ENCODE measurements at places on chromosomes 5 and 9.

DNA sequence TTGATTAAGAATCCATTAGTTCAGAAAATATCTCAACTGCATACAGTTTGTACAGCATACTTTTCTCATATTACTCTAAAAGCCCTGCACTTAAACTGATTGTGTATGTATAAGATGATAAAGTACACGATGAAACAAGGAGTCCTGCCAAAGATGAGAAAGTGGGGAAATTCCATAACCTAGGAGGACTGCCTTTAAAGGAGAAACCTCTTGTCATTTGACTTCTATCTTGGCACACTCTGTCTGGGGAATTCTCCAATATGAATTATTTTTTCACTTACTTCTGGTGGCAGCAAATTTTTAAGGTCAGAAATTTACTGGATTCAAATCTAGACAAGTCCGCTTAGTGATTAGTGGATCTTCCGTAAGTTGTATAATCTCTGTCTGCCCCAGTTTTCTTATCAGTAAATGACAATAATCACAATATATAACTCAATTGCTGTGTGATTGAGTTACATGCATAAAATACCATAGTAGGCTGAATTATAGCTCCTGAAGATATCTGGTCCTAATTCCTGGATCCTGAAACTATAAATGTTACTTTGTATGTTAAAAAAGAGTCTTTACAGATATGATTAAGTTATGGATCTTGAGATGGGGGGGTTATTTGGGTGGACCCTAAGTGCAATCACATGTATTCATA lies 17.0 kb upstream of the ISOC1 start:
- no peak for DNase-seq

DNA sequence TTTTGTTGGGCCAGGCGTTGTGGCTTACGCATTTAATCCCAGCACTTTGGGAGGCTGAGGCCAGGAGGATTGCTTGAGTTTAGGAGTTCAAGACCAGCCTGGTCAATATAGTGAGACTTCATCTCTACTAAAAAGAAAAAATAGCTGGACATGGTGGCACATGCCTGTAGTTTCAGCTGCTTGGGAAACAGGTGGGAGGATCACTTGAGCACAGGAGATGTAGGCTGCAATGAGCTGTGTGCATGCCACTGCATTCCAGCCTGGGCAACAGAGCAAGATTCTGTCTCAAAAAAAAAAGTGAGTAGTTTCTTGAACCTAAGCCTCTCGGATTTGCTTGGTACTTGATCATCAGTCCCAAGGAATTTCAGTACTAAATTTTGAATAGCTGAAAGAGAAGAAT lies 26.9 kb downstream of the G3BP1 start:
- no peak for DNase-seq

GRCh38 chr9:134959126-134959970 lies 41.6 kb upstream of the FCN1 start:
- no peak for DNase-seq

- no peak for DNase-seq
Observed at GRCh38 chr5:168177831-168178450, 113.5 kb upstream of the WWC1 start.

DNA sequence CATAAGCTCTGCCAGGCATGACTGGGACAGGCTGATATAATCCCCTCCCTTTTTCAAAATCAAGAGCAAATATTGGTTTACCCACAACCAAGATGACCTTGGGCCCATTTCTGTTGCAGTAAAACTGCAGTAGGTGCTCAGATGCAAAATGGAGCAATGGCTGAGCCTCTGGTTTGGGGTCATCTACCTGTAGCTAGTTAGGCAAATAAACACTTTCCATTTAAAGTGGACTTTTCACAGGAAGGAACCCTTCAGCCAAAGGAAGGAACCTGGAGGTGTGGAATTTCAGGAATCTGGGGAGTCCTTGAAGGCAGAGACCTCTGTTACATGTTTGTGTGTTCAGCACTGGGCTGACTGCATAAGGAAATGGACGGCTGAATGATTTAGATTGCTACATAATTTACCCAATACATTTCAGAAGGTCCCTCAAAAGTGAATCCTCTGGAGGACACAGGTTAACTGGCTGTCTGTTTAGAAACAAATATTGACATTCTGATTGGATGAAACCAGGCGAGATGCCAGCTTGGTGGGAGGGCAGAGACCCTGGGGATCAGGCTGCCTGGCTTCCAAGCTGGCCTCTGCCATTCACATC lies 170.1 kb upstream of the ZNF618 start:
- DNase-seq: no peak

- DNase-seq: no peak
Observed at GRCh38 chr5:54884195-54884536, 101.2 kb downstream of the ESM1 start.

DNA sequence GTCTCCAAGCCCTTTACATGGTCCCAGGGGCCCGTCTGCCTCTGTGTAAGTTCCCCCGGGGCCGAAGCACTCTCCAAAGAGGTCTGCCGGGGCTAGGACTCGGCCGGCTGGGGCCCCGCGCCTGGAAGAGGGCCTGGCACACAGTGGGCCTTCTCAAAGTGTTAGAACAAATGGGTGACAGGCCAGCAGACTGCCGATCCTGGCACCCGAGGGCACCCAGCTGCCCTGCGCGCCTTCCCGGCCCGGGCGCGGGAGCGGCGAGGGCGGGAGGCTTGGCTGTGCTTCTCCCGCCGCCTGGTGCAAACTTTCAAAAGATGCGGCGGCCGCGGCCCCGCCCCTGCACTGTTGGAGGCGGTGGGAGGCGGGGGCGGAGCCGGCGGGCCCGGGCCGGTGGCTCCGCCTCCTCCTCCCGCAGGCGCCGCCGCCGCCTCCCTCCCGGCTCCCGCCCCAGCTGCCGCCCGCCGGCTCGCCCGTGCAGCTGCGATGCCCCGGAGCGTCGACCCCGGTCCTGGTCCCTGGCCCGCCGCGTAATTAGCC lies at the start of gene NEURL1B:
TSS of gene NEURL1B (plus strand) at position 442 of the 537 bp plus-strand sequence. CDS start 144 bp downstream, outside the sequence.
- DNase-seq: peak; percentile 14

GRCh38 chr5:161305601-161306000 lies 240.9 kb downstream of the GABRB2 start:
- no peak for DNase-seq

- DNase-seq: peak; percentile 64
Observed at GRCh38 chr9:7570107-7570720, 229.4 kb downstream of the DMAC1 start.

DNA sequence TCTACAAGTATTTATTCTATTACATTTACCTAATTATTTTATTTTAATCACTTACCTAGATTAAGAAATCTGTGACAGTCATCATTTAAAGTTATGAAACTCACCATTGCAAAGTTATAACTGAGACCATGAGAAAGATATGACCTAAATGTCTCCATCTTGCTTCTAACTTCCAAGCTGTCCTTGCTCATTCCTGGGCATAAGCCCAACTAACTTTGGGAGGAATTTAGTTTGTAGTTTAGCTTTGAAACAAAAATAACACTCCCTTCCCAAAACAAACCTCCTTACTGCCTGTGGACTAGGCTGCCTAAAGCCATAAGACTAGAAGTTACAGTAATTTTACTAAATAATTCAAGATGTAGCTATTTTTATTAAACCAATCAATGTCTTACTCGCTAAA lies 195.6 kb upstream of the RAI14 start:
- DNase-seq: no peak

GRCh38 chr5:59007460-59008063 lies 424.7 kb downstream of the RAB3C start:
- peak; percentile 20 for DNase-seq

GRCh38 chr9:33164138-33164809 lies 2.9 kb downstream of the B4GALT1 start:
- peak; percentile 45 for DNase-seq

GRCh38 chr5:9834871-9835770 lies 205.0 kb upstream of the TAS2R1 start:
- DNase-seq: no peak

- no peak for DNase-seq
Observed at GRCh38 chr9:34383904-34384303, 7.2 kb upstream of the MYORG start.

GRCh38 chr9:74007833-74008232 lies 489.3 kb upstream of the RORB start:
- DNase-seq: no peak

DNA sequence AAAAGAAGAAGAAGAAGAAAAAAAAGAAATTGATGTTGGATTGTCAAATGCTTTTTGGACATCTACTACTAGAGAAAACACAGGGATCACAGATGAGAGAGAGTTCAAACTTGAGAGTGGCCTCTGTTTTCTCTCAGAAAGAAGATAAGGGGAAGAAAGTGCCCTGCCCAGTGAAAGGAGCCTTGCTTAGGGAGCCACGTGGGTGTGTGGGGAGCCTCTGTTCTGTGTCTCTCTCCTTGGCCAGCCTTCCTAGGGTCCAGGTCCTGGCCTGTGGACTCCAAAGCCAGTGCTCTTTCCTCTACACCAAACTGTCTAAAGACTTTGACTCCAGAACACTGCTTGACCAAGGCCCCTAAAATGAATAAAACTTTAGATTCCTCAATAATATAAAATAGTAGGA lies 22.0 kb upstream of the COL15A1 start:
- no peak for DNase-seq

GRCh38 chr5:84578226-84578625 lies 193.5 kb upstream of the EDIL3 start:
- DNase-seq: no peak

GRCh38 chr5:114957384-114957783 lies 212.3 kb downstream of the TRIM36 start:
- no peak for DNase-seq

- no peak for DNase-seq
Observed at GRCh38 chr9:123368536-123369153, 12.6 kb downstream of the CRB2 start.

DNA sequence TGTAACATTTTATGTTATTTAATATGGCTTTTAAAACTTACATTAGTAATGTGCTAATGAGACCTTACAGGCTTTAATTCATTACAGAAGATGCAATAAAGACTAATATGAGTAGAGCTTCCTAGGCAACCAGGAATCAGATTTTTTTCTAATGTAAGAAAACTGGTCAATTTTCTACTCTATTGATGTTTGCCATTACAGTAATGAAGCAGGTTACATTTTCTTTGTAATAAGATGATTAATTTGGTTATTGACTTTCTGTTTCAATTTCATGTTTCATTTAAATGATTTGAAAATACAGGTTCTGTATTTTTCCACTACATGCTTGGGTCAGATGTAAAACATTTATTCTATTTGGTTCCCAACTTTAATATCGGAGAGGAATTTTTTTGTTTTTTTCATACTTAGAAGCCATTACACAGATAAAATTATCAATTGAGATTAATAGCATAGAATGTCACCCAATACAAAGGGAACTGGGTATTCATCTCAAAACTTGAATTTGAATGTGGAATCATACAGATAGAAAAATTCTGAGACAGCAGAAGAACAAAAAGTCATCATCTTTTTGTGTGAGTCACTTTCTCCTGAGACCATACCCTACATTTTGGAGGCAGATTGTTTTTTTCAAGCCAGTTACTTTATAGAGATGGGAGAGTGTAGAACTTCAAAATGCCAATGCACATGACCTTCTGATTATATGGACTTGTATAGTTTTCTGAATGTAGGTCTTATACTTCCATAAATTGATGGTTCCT lies 133.6 kb upstream of the HMHB1 start:
- DNase-seq: no peak

DNA sequence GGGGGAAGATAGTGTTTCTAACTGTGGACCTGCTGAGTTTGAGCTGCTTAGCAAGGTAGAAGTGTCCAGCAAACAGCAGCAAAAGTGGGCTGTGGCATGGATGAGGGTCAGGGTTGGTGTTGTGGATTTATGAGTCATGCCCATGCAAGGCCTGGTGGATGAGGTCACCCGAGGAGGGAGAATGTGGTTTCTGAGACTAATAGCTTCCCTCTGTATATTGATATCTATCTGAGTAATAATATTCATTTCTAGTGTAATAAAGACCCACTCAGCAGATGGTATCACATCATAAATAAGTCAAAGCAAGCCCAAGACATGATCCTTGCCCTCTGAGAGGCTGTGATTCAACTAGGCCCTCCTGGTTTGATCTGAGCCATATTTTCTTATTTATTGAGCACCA lies 597.8 kb upstream of the CLINT1 start:
- DNase-seq: no peak

- no peak for DNase-seq
Observed at GRCh38 chr9:97860451-97861147, 7.6 kb downstream of the FOXE1 start.

- no peak for DNase-seq
Observed at GRCh38 chr9:102514541-102514940, 480.6 kb upstream of the CYLC2 start.

DNA sequence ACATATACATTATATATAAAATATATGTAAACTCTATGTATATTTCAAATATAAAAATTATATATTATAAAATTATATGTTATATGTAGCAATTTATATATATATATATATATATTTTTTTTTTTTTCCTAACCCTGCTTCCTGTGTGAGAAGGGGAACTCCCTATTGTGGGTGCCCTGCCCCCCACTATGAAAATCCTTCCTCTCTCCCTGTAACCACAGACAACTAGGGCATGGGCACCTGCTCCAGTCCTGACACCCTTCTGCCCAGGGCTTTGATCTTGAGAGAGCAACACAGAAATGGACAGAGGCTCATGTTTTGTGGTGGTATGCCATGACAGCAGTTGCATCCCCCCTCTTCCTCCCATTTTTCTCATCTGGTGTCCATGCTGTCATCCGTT lies 148.7 kb upstream of the IL12B start:
- DNase-seq: peak; percentile 15

- DNase-seq: no peak
Observed at GRCh38 chr9:122356627-122357026, 14.2 kb upstream of the PTGS1 start.

GRCh38 chr9:84141741-84142370 lies 161.3 kb downstream of the RMI1 start:
- no peak for DNase-seq

DNA sequence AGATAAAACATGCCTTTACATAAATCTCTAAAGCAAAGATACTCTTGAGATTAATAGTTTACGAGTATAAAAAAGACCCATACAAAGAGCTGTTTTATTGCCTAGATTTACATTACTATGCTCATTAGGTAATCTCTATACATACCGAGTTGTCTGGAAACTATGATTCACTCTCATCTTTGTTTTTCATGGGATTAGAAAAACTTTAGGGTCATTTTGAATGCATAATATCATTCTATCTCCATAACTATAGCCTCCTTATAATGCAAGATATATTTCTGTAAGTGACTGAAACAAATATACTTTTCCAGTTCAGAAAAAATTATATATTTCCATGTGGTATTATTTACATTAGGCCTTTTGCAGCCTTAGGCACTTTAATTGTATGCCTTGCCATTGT lies 1088.7 kb upstream of the ARRDC3 start:
- no peak for DNase-seq

- no peak for DNase-seq
Observed at GRCh38 chr5:17050236-17050635, 114.1 kb upstream of the MYO10 start.

GRCh38 chr9:80320480-80320879 lies 748.7 kb downstream of the TLE4 start:
- no peak for DNase-seq

- DNase-seq: no peak
Observed at GRCh38 chr5:111401906-111402305, 110.4 kb downstream of the STARD4 start.

GRCh38 chr9:114844766-114845165 lies 38.9 kb upstream of the TNFSF15 start:
- DNase-seq: no peak

Measured in CD4-positive, alpha-beta memory T cell (primary cell).